ENCODE measurements at places on chromosomes 7 and 10.

- no peak overlapping the region for H3K27ac ChIP-seq
- H3K4me1 ChIP-seq, result no peaks in the 10 kb centered on the region
- no peak for DNase-seq
- H3K27me3 ChIP-seq, result no peaks in the 10 kb centered on the region
- H3K36me3 ChIP-seq, result no peaks in the 10 kb centered on the region
Observed at GRCh38 chr10:33776419-33777070, 442.1 kb upstream of the NRP1 start.

DNA sequence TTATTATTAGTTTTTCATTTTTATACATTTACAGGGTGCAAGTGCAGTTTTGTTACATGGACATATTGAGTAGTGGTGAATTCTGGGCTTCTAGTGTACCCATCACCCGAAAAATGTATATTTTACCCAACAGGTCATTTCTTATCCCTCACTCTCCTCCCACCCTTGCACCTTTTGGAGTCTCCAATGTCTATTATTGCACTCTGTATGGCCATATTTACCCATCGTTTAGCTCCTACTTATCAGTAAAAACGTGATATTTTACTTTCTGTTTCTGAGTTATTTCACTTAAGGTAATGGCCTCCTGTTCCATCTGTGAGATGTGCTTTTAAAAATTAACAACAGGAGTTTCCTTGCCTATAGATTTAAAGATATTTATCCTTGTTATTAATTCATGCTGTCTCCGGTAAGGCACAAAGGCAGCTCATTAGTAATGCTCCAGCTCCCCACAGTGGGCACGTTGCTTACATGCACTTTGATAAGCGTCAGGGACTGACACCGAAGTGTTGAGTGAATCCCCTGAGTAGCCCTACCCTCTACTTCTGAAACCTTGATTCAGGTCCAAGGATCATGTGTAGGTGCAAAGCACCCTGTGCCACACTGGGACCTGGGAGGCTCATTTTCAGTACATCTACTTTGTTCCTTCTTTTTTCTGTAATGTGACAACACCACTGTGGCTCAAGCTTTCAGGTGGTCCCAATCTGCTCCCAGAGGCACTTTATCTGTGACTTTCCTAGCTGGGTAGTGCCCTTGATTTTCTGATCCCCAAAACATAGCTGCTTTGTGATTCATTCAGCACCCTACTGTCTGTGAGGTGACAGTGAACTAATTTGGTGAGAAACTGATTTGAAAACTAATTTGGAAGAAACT, 27.3 kb downstream of the HYAL4 start:
- H3K27ac ChIP-seq, result no peak overlapping the region
- H3K27me3 ChIP-seq, result no peaks in the 10 kb centered on the region
- H3K36me3 ChIP-seq, result no peaks in the 10 kb centered on the region
- H3K4me3 ChIP-seq, result no peak overlapping the region
- no peaks in the 10 kb centered on the region for H3K4me1 ChIP-seq
- no peak for DNase-seq

DNA sequence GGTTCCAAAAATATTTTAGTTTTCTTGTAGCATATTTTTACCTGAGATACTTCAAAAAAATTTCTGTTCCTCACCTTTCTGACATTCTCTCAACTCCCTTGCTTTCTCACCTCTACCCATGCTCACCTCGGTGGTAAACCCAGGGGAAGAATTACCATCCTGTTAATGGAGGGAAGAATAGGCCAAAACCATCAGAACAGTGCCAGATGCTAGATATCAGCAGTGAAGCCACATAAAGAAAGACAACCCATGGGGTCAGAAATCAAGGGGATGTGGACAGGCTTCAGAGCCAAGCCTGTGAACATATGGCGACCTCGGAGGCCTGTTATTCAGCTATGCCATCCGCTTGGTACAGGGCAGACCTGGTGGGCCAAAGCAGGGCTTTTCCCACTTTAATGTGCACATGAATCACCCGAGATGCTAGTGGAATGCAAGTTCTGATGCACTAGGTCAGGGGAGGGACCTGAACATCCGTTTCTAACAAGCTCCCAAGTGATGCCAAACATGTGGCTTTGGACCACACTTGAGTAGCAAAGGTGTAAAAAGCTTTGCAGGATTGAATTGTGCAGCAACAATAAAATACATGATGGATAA, 125.5 kb downstream of the NPY start:
- no peak for DNase-seq
- H3K27ac ChIP-seq, result no peak overlapping the region
- no peak overlapping the region for H3K4me3 ChIP-seq
- H3K4me1 ChIP-seq, result no peaks in the 10 kb centered on the region
- no peaks in the 10 kb centered on the region for H3K27me3 ChIP-seq
- H3K36me3 ChIP-seq, result no peaks in the 10 kb centered on the region

DNA sequence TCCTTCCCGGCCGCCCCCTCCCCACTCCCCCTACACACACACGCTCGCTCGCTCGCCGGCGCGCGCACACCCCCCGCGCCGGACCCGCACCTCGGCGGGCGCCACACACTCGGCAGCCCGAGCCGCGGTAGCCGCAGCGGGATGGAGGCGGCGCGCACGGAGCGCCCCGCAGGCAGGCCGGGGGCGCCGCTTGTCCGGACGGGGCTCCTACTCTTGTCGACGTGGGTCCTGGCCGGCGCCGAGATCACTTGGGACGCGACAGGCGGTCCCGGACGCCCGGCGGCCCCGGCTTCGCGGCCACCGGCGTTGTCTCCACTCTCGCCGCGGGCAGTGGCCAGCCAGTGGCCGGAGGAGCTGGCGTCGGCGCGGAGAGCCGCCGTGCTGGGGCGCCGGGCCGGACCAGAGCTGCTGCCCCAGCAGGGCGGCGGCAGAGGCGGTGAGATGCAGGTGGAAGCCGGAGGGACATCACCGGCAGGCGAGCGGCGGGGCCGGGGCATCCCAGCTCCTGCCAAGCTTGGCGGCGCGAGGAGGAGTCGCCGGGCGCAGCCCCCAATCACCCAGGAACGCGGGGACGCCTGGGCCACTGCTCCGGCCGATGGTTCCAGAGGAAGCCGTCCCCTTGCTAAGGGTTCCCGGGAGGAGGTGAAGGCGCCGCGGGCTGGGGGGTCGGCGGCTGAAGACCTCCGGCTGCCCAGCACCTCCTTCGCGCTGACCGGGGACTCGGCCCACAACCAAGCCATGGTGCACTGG, at the start of gene SORCS3:
Gene SORCS3 (plus strand): TSS at position 104 of the 750 bp plus-strand sequence.
- H3K4me3 ChIP-seq, result no peak within 1 kb of the TSS
- H3K36me3 ChIP-seq, result no peaks in the 10 kb centered on the region
- peaks cover 45% of the 10 kb centered on the region for H3K4me1 ChIP-seq
- H3K27ac ChIP-seq, result no peak within 1 kb of the TSS
- no peak for DNase-seq
- H3K27me3 ChIP-seq, result peaks cover 62% of the 10 kb centered on the region

DNA sequence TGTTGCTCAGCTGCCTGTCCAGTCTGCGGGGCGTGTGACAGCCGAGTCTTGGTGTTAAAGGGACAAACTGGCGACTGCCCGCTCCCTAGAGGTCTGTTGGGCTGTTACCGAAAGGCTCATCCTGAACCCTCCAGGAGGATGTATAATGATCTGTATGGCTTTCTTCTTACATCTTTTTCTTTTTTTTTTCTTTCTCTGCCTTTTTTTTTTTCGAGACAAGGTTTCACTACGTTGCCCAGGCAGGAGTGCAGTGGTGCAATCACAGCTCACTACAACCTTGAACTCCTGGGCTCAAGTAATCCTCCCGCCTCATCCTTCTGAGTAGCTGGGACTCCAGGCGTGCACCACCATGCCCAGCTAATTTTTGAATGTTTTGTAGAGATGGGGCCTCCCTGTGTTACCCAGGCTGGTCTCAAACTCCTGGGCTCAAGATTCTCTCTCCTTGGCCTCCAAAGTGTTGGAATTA, 857 bp downstream of the INTS15 start:
- H3K36me3 ChIP-seq, result peaks cover 76% of the 10 kb centered on the region
- DNase-seq, result peak; percentile 68
- H3K27me3 ChIP-seq, result no peaks in the 10 kb centered on the region
- H3K4me1 ChIP-seq, result peaks cover 18% of the 10 kb centered on the region
- H3K27ac ChIP-seq, result peak overlapping the region; percentile 85

DNA sequence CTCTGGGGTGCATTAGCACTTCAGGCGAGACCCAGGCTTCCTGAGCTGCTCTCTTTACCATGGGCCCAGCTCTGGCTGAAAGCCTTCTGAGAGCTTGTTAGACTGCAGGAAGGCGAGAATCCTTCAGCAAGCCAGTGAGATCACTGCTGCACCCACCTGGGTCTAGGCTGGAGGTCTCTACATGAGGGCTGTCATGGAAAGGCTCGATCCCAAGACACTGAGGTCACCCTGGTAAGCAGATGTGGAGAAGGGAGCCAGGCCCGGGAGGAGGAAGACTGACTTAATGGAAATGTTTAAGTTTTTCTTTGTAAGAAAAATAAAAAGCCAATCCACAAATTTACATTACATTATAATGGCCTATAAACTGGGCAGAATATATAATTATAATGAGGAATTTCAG, 684.5 kb downstream of the TNS3 start:
- H3K27me3 ChIP-seq, result no peaks in the 10 kb centered on the region
- H3K4me1 ChIP-seq, result peaks cover 11% of the 10 kb centered on the region
- no peak overlapping the region for H3K4me3 ChIP-seq
- no peaks in the 10 kb centered on the region for H3K36me3 ChIP-seq
- no peak overlapping the region for H3K27ac ChIP-seq

GRCh38 chr7:79553811-79554555, 100.5 kb upstream of the MAGI2 start:
- H3K4me3 ChIP-seq, result no peak overlapping the region
- no peak overlapping the region for H3K27ac ChIP-seq
- H3K4me1 ChIP-seq, result no peaks in the 10 kb centered on the region
- DNase-seq, result no peak

DNA sequence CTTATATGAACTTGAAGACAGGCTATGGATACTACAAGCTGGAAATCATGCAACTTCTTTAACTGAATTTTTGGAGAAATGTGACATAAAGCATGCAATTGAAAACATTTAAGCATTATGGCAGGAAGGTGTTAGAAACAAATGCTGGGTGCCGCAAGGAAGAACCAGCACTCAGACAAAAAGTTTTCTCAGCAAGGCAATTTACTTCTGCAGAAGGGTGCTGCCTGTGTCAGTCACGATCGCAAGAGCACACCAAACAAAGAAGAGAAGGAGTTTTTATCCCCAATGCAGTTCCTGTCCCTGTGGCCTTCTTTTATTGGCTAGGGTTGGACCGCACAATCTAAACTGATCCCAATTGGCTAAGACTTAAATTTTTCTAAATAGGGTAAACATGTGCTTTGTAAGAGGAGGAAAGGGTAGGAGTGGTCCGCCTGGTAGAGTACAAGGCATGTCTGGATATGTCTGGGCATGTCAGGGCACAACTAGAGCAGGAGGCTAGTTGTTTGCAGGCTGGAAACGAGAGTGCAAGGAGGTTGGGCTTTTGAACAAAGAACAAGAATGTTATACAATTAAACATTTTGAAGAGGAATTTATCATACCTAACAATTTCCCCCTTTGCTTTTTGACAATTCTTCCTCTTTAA, 109.6 kb upstream of the FAM3C start:
- no peak overlapping the region for H3K4me3 ChIP-seq
- no peaks in the 10 kb centered on the region for H3K36me3 ChIP-seq
- H3K27me3 ChIP-seq, result no peaks in the 10 kb centered on the region
- no peak overlapping the region for H3K27ac ChIP-seq
- no peaks in the 10 kb centered on the region for H3K4me1 ChIP-seq
- no peak for DNase-seq

- DNase-seq, result no peak
- H3K4me1 ChIP-seq, result no peaks in the 10 kb centered on the region
- no peaks in the 10 kb centered on the region for H3K36me3 ChIP-seq
- no peak overlapping the region for H3K27ac ChIP-seq
Observed at GRCh38 chr7:106001196-106001595, 38.1 kb downstream of the CDHR3 start.

- H3K4me1 ChIP-seq, result no peaks in the 10 kb centered on the region
- no peak overlapping the region for H3K4me3 ChIP-seq
- no peak overlapping the region for H3K27ac ChIP-seq
- no peaks in the 10 kb centered on the region for H3K27me3 ChIP-seq
Observed at GRCh38 chr7:80468931-80469714, 42.7 kb downstream of the GNAT3 start.

DNA sequence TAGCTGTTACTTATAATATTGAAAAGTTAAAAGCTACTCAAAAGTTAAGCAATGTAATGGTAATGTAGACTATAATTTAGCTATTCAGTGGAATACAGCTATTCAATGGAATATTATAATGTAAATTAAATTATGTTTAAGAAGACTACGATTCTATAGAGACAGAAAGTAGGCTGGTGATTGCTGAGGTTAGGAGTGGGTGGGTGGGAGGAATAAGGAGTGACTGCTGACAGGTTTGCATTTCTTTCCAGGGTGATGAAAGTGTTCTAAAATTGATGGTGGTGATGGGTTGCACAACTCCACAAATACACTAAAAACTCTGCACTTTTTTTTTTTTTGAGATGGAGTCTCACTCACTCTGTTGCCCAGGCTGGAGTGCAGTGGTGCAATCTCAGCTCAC, 21.4 kb downstream of the DENND2A start:
- no peaks in the 10 kb centered on the region for H3K36me3 ChIP-seq
- no peaks in the 10 kb centered on the region for H3K27me3 ChIP-seq
- H3K4me1 ChIP-seq, result peaks cover 2% of the 10 kb centered on the region
- no peak overlapping the region for H3K4me3 ChIP-seq
- no peak overlapping the region for H3K27ac ChIP-seq
- no peak for DNase-seq

- H3K27ac ChIP-seq, result no peak overlapping the region
- no peak for DNase-seq
- H3K27me3 ChIP-seq, result no peaks in the 10 kb centered on the region
- no peaks in the 10 kb centered on the region for H3K36me3 ChIP-seq
- no peaks in the 10 kb centered on the region for H3K4me1 ChIP-seq
- H3K4me3 ChIP-seq, result no peak overlapping the region
Observed at GRCh38 chr7:66033471-66034385, 41.9 kb upstream of the ASL start.

DNA sequence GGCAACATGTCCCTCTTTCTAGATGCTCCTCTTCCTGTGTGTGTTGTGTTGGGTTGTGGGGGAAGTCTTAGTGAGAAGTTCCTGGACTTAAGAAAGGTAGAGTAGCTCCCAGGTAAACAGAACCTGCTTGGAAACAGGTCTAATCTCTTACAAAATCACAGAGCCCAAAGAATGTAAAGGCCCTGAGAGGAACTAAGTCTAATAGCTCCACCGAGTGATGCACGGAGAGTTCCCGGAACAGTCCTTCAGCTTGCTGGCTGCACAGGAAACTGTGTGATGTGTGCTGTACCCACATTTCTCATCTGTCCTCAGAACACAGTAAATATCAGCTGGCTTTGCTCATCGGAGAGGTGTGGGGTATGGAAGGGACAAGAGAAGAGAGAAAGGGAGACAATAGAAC, 182.6 kb upstream of the LYZL1 start:
- no peak for DNase-seq
- no peak overlapping the region for H3K27ac ChIP-seq
- no peaks in the 10 kb centered on the region for H3K36me3 ChIP-seq
- H3K4me3 ChIP-seq, result no peak overlapping the region

- H3K36me3 ChIP-seq, result no peaks in the 10 kb centered on the region
- no peak for DNase-seq
- no peaks in the 10 kb centered on the region for H3K4me1 ChIP-seq
- H3K4me3 ChIP-seq, result no peak overlapping the region
- H3K27ac ChIP-seq, result no peak overlapping the region
- H3K27me3 ChIP-seq, result no peaks in the 10 kb centered on the region
Observed at GRCh38 chr7:132828502-132828901, 252.2 kb upstream of the PLXNA4 start.

- no peak overlapping the region for H3K27ac ChIP-seq
- H3K36me3 ChIP-seq, result no peaks in the 10 kb centered on the region
- no peak overlapping the region for H3K4me3 ChIP-seq
- DNase-seq, result no peak
- no peaks in the 10 kb centered on the region for H3K4me1 ChIP-seq
Observed at GRCh38 chr7:34331102-34331501, 326.9 kb upstream of the NPSR1 start.

- no peak for DNase-seq
- H3K4me1 ChIP-seq, result no peaks in the 10 kb centered on the region
- no peak overlapping the region for H3K27ac ChIP-seq
- H3K27me3 ChIP-seq, result peaks cover 6% of the 10 kb centered on the region
- no peak overlapping the region for H3K4me3 ChIP-seq
Observed at GRCh38 chr7:129804890-129805719, 147.7 kb downstream of the UBE2H start.

Data from sigmoid colon (tissue), 7 donors.